Adrenal gland (tissue), 19 donors: ENCODE measurements at places on chromosomes 1 and 21. TPM values are rescaled to one million over a fixed set of nuclear protein-coding genes. Genes with fewer than 3 reads are reported as not detected.

GRCh38 chr1:201882665-201883132, 6.0 kb upstream of the SHISA4 start:
- H3K36me3 ChIP-seq, result no peaks in the 10 kb centered on the region
- no peaks in the 10 kb centered on the region for H3K27me3 ChIP-seq
- H3K4me1 ChIP-seq, result peaks cover 43% of the 10 kb centered on the region
- DNase-seq, result no peak
- no peak overlapping the region for H3K4me3 ChIP-seq

DNA sequence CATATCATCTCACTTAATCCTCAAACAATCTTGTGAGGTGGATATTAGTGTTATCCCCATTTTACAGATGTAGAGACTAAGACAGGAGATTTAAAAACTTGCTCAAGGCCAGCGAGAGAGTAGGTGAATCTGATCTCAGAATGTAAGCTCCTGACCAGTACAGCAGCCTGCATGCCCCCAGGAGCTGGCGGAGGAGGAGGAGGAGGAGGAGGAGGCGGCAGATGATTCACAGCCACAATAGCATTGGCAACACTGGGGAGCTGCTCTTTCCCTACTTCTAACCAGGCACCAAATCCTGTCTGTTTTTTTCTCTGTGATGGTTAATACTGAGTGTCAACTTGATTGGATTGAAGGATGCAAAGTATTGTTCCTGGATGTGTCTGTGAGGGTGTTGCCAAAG, 243.2 kb downstream of the ATG4C start:
- no peak for DNase-seq
- no peak overlapping the region for H3K27ac ChIP-seq
- no peaks in the 10 kb centered on the region for H3K27me3 ChIP-seq
- H3K36me3 ChIP-seq, result no peaks in the 10 kb centered on the region
- H3K4me1 ChIP-seq, result no peaks in the 10 kb centered on the region
- H3K4me3 ChIP-seq, result no peak overlapping the region

DNA sequence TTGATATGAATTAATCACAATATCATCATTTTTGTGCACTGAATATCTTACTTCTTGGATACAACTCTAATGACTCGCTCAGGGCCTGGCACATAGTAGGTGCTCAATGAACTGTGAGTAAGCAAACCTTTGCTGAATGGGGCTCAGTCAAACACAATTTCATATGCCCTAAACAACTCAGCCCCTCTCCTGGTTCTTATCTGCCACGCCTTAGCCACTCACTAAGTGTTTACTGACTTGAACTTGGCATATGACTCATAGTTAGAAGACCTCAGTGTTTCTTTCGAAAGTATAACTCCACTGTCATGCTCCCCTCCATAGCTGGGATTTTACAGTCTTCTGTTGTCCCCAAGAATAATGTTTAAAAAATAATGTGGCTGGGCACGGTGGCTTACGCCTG, 4.8 kb upstream of the IFNLR1 start:
- H3K36me3 ChIP-seq, result no peaks in the 10 kb centered on the region
- peaks cover 7% of the 10 kb centered on the region for H3K4me1 ChIP-seq

- H3K4me1 ChIP-seq, result peaks cover 3% of the 10 kb centered on the region
- H3K36me3 ChIP-seq, result no peaks in the 10 kb centered on the region
- DNase-seq, result peak; percentile 83
- no peak overlapping the region for H3K4me3 ChIP-seq
- H3K27ac ChIP-seq, result no peak overlapping the region
- H3K27me3 ChIP-seq, result no peaks in the 10 kb centered on the region
Measured at GRCh38 chr1:33367485-33368405, 46.8 kb upstream of the A3GALT2 start.

GRCh38 chr1:64039390-64039926, 164.0 kb upstream of the UBE2U start:
- H3K36me3 ChIP-seq, result no peaks in the 10 kb centered on the region
- peak; percentile 71 for DNase-seq
- no peak overlapping the region for H3K4me3 ChIP-seq
- no peak overlapping the region for H3K27ac ChIP-seq
- peaks cover 6% of the 10 kb centered on the region for H3K4me1 ChIP-seq

DNA sequence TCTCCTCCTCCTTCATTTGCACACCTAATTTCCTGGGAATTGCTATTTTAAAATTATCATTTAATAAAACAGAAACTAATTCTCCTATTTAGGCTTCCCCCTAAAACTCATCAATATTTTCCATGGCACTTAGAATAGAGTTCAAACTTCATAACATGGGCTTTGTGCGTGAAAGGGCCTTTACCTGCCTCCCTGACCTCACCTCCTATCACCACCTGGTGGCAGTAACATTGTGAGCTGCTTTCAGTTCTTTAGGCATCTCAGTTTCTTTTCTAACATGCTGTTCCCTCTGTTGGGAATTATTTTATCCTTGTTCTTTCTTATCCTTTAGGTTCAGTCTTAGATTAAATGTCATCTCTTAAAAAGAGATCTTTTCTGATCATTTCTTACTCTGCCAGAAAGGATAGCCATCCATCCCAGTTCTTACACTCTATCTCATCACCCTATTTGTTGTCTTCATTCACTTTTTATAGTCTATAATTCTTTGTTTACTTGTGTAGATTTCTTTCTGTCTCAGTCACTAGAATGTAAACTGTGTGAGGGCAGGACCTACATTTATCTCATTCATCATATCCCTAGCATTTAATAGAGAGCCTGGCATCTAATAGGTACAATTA, 133.8 kb upstream of the KIAA1614 start:
- no peaks in the 10 kb centered on the region for H3K4me1 ChIP-seq
- no peak for DNase-seq
- no peak overlapping the region for H3K4me3 ChIP-seq
- no peak overlapping the region for H3K27ac ChIP-seq
- H3K36me3 ChIP-seq, result no peaks in the 10 kb centered on the region

DNA sequence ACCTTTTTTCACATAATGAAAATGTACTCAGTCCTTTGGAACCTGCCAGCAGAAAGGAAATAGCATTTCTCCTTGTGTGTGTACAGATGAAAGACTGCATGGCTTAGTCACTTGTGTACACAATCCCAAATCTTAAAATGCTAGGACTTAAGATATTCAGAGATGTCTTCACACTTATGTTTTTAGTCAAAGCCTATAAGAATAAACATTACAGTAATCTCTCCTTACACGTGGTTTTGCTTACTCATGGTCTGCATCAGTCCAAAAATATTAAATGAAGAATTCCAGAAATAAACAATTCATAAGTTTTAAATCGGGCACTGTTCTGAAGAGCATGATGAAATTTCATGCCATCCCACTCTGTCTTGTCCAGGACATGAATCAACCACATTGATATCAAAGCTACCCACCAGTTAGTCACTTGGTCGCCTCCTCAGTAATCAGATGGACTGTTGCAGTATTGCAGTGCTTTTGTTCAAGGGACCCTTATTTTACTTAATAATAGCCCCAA, 75.7 kb upstream of the RRP15 start:
- H3K27me3 ChIP-seq, result no peaks in the 10 kb centered on the region
- no peaks in the 10 kb centered on the region for H3K36me3 ChIP-seq
- no peak overlapping the region for H3K4me3 ChIP-seq
- no peak overlapping the region for H3K27ac ChIP-seq
- DNase-seq, result no peak
- H3K4me1 ChIP-seq, result no peaks in the 10 kb centered on the region

- no peak overlapping the region for H3K27ac ChIP-seq
- H3K4me3 ChIP-seq, result no peak overlapping the region
- DNase-seq, result no peak
- no peaks in the 10 kb centered on the region for H3K27me3 ChIP-seq
Measured at GRCh38 chr1:31607360-31607759, 10.1 kb upstream of the HCRTR1 start.

GRCh38 chr1:108010581-108010980, 45.6 kb upstream of the VAV3 start:
- peaks cover 11% of the 10 kb centered on the region for H3K27me3 ChIP-seq
- no peaks in the 10 kb centered on the region for H3K36me3 ChIP-seq
- no peak overlapping the region for H3K27ac ChIP-seq
- no peak for DNase-seq
- H3K4me1 ChIP-seq, result no peaks in the 10 kb centered on the region

GRCh38 chr1:230977761-230978490, 735 bp downstream of the TTC13 start:
- peak overlapping the region; percentile 45 for H3K27ac ChIP-seq
- H3K36me3 ChIP-seq, result no peaks in the 10 kb centered on the region
- peaks cover 8% of the 10 kb centered on the region for H3K4me1 ChIP-seq
- H3K4me3 ChIP-seq, result peak overlapping the region; percentile 31
- peak; percentile 26 for DNase-seq
- no peaks in the 10 kb centered on the region for H3K27me3 ChIP-seq

DNA sequence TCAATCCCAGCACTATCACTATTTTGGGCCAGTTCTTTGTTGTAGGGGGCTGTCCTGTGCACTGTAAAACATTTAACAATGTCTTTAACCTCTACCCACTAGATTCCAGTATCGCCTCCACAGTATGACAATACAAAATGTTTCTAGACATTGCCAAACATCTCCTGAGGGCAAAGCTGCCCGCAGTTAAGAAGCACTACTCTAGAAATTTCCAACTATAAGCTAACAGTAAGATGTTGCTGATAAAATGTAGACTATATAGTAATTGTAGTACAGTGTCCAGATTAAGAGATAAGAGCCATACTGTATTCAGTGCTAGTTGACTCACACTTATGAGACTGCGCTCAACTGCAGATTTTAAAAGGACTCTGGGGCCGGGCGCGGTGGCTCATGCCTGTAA, 5.0 kb downstream of the MTF1 start:
- H3K4me1 ChIP-seq, result peaks cover 12% of the 10 kb centered on the region
- no peak overlapping the region for H3K4me3 ChIP-seq
- no peaks in the 10 kb centered on the region for H3K27me3 ChIP-seq

DNA sequence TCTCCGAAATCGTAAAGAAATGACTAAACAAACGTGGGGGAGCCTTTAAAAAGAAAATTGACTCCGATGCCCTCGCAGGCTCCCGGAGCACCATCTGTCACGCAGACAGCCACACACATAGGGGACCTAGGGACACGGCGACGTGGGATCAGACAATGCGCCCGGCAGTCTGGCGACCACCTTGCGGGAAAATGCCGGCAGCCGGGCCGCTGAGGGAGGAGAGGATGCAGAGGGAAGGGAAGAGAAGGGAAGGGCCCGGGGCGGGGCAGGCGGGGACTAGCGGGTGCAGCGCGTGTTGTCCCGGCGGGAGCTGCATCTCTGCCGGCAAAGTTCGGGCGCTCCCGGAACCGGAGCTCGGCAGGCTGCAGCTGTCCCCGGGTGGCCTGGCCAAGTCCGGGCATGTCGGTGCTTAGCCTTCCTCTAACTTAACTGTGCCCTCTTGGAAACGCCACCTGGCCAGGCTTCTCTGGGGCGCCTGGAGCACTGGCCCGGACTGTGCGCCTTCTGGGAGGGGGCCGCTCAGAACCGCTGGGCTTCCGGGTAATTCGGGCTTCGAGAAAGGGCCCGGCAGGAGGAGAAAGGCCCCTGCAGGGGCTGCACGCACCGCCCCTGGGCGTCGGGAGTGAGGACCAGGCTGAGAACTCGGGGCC, 1.8 kb downstream of the NHLH2 start:
- peaks cover 82% of the 10 kb centered on the region for H3K27me3 ChIP-seq
- no peak overlapping the region for H3K4me3 ChIP-seq
- H3K36me3 ChIP-seq, result no peaks in the 10 kb centered on the region
- no peak for DNase-seq
- no peak overlapping the region for H3K27ac ChIP-seq

- peaks cover 25% of the 10 kb centered on the region for H3K27me3 ChIP-seq
- peak within 1 kb of the TSS; percentile 6 for H3K4me3 ChIP-seq
- no peaks in the 10 kb centered on the region for H3K36me3 ChIP-seq
- no peak within 1 kb of the TSS for H3K27ac ChIP-seq
- DNase-seq, result peak; percentile 21
Measured at GRCh38 chr1:77281491-77282186, at the start of gene AK5. Gene AK5, plus strand, starts transcription at chr1:77282019. Its CDS starts 295 bp downstream, at chr1:77282314.

DNA sequence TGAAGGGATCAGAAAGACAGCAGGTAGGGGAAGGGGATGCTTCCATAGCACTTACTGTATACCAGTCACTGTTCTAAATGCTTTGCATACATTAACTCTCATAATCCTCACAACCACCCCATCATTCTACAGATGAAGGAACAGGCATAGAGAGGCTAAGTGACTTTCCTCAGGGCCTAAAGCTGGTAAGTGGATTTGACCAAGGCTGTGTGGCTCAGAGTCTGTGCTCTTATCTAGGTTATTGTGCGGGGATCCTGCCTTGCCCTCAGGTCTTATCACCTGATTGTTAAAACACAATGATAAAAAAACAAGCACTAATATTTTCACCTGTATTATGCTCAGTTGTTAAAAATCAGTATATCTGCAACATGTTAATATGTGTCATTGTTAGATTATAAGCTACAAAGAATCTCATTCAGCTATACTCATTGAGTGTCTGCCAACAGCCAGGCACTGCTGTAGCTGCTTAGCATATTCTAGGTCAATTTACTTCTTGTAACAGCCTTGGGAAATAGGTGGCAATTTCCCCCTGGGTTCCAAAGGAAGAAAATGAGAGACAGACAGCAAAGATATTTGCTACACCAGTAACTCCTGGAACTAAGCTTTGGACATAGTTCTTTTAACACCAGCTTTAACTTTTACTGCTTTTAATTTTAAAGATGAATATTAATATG, 38.6 kb upstream of the RBM15 start:
- H3K27me3 ChIP-seq, result no peaks in the 10 kb centered on the region
- H3K27ac ChIP-seq, result no peak overlapping the region
- no peak overlapping the region for H3K4me3 ChIP-seq
- peaks cover 8% of the 10 kb centered on the region for H3K4me1 ChIP-seq
- DNase-seq, result no peak

GRCh38 chr21:26405071-26405470, 168.0 kb downstream of the CYYR1 start:
- no peak overlapping the region for H3K4me3 ChIP-seq
- H3K4me1 ChIP-seq, result peaks cover 9% of the 10 kb centered on the region
- H3K27ac ChIP-seq, result no peak overlapping the region
- DNase-seq, result no peak
- no peaks in the 10 kb centered on the region for H3K27me3 ChIP-seq

GRCh38 chr1:22264464-22265341, 121.8 kb upstream of the WNT4 start:
- DNase-seq, result no peak
- no peak overlapping the region for H3K4me3 ChIP-seq
- H3K27me3 ChIP-seq, result no peaks in the 10 kb centered on the region
- H3K36me3 ChIP-seq, result no peaks in the 10 kb centered on the region
- no peaks in the 10 kb centered on the region for H3K4me1 ChIP-seq
- H3K27ac ChIP-seq, result no peak overlapping the region

- H3K27me3 ChIP-seq, result no peaks in the 10 kb centered on the region
- H3K27ac ChIP-seq, result peak overlapping the region; percentile 52
- no peaks in the 10 kb centered on the region for H3K36me3 ChIP-seq
- no peak overlapping the region for H3K4me3 ChIP-seq
Measured at GRCh38 chr1:229209816-229210215, 61.1 kb upstream of the RAB4A start.

Gene S100A7A
- not detected for total RNA-seq

Gene LCK
- 2.4 TPM for total RNA-seq

Gene IL20
- total RNA-seq, result not detected

Gene CELF3
- total RNA-seq, result 1.4 TPM

Gene KPRP
- not detected for total RNA-seq

Gene GUCA2A
- total RNA-seq, result not detected
